ENCODE measurements at places on chromosomes 4 and X.

- no peak for DNase-seq
Measured at GRCh38 chr4:53076374-53076958, 214.3 kb downstream of the RASL11B start.

DNA sequence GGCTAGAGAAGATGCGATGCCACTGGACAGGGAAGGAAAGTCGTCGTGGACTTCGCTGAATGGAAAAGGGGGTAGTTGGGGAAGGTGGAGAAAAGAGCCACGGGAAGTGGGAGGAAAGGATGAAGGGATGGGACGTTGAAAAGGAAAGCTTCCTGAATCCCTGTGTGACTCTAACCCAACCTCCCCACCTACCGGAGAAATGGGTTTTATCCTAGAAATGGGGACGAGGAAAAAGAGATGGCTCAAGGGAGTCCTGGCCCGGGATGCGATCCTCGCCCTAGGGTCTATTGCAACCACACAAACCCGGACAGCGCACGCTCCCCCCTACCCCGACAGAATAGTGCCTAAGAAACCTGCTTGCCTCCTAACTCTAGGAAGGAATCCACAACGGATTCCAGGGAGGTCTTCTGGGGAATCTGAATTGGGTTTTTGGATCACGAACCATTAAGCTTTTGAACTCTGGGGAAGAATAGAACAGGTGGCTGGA is 738 bp upstream of the TSPAN5 start:
- DNase-seq: no peak

DNA sequence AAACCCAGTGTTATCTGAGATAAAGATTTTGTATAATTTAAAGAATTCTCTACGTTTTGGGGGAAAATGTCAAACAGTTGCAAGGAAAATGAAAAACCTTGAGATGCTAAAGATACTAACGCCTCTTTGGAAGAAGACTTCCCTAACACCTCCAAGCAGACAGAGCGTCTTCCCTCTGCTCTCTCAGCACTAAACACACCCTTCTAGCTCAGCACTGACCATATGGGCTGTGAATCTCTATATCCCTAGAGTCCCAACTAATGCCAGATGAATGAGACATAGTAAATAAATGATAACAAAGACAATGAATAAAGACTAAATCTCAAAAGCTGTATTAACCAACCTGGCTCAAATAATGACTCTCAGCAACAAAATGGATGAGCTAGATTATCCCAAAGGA is 13.3 kb downstream of the FUNDC1 start:
- DNase-seq: no peak

GRCh38 chr4:183263787-183264386 is 56.2 kb downstream of the CLDN22 start:
- no peak for DNase-seq

DNA sequence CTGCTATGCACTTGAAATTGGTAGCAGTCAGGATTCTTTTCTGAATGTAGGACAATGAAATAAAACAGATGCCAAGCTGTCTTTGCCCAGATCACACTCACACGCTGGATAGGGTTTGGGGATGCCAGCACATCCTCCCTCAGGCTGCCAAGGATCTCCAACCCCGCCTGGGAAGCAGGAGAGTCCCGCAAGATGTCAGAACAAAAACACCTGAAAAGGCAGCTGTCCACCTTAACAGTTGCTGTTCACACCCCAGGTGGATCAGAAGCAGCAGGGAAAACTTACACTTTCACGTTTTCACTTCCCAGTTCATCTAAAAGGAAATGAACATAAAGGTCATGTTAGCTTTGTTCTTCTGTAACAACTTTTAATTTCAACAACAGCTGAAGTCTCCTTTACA is 35.7 kb downstream of the TMEM154 start:
- no peak for DNase-seq

DNA sequence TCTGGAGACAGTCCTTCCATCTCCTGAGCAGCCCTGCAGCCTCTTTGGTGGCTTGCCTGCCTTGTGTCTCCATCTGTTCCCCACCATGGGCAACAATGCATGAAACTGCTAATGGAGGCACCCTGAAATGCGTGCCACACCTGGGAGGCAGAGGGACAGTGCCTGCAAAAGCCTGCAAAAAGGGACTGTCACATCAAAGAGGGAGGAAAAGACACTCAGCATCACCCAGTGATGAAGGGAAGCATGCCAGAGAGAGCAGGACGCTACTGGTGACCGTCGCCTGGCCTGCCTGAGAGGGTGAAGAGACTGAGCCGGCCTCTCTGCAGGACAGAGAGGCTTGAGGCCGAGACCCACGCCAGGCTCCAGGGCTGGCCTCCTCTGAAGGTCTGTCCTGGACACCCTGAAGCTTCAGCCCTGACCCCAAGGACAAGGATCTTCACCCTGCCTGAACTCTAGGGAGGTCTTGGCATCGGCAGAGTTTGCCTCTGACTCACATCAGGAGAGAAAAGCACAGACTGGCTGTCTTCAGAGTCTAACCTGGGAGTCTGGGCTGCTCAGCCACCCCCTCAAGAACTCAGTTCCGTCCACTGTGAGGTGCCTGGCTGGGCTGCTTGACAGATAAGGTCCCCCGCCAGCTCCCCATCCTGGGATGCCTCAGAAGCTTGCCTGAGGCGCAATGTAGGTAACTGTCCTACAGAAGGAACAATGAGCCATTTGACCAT is 8.1 kb downstream of the ACSL1 start:
- DNase-seq: no peak

GRCh38 chrX:71450433-71451106 is 82.3 kb upstream of the OGT start:
- no peak for DNase-seq

GRCh38 chr4:30754021-30754420 is 33.9 kb downstream of the PCDH7 start:
- no peak for DNase-seq

DNA sequence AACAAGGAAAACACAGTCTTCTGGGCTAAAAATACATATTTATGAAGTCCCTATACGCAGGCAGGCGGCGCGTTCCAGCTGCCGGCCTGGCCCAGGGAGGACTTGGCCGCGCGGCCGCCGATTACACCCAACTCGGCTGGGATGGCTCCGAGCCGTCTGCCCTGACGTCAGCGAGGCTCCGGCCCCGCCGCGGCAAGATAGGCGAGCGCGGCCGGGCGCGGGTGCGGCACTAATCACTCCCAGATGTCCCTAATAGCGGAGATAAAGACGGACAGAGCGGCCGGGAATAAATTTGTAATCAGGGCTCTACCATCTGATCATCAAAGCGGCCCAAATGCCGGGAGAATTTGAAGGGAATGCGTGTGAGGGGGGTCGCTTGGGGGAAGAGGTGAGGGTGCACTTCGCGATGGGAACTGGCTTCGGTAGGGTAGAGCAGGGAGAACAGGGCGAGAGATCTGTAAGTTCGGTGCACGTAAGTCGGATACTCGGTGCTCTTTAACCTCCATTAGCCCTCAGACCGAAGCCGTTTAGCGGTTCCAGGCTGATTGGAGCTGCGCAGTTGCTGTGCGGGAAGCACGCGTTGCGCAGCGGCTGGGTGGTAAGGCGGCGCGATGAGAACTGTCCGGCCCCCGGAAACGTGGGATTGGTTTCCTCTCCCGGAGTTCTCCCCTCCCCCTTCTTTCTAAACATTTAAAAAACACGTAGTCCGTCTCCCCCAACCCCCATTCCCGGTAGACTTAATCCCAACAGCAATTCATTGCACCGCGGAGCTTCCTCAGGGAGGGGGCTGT is 7.7 kb downstream of the HAND2 start:
- DNase-seq: no peak

- DNase-seq: no peak
Measured at GRCh38 chr4:159041054-159042034, 61.5 kb upstream of the RAPGEF2 start.

Data from T-helper 1 cell (primary cell).